ENCODE measurements at places on chromosomes 16 and 17.

GRCh38 chr17:47265983-47266541 lies 12.4 kb downstream of the ITGB3 start:
- no peak for DNase-seq

GRCh38 chr17:44842748-44843147 lies 4.9 kb upstream of the HIGD1B start:
- DNase-seq = no peak

GRCh38 chr16:83136924-83137323 lies 510.2 kb downstream of the CDH13 start:
- no peak for DNase-seq

GRCh38 chr16:1713933-1714332 lies 7.9 kb downstream of the MAPK8IP3 start:
- no peak for DNase-seq

DNA sequence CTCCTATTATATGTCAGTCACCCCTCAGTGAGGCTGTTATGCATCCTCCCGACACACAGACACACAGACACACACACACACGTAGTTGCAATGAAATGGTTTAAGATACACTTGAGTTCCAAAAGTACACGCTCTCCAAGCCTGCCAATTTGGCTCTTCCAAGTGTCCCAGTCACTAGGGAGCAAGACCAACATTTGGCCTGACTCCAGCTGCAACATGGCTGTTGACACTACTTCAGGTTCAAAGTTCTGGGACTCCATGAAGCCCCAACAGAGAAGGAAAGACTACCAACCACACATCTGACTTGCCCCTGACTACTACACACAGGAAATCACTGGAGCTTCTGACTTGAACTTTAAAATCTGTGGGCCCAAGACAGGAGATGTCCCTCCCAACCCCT lies 128.1 kb upstream of the KCNJ18 start:
- no peak for DNase-seq

DNA sequence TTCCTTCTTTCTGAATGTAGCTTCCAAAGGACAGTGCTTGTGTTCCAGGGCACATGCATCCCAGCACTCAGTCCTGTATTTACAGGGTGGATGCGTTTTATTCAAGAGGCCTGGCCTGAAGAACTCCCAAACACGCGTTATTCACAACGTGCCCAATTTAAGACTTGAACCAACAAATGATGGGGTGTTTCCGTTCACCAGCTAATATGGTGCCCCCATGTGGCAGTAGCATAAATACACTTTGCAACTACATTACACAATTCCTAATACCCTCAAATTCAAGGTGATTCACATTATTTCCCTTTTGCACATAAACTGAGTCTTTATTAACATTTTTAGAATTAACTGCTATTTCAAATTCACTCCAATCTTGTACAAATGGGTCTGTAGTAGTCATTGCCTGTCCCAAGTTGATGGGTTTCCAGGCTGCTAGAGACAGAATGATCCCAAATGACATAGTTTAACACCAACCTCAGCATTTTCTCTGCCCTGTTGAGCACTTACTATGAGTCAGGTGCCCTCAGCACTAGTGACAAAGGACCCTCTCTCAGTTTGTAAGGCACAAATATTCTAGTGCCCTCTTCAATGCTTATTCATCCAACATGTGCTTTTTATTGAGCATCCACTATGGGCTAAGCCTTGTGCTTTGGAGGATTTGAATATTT lies 26.9 kb downstream of the HSD17B2 start:
- no peak for DNase-seq

GRCh38 chr17:82658331-82658730 lies 10.1 kb upstream of the WDR45B start:
- DNase-seq = no peak

GRCh38 chr17:28475151-28475900 lies 1.9 kb downstream of the SLC13A2 start:
- no peak for DNase-seq

DNA sequence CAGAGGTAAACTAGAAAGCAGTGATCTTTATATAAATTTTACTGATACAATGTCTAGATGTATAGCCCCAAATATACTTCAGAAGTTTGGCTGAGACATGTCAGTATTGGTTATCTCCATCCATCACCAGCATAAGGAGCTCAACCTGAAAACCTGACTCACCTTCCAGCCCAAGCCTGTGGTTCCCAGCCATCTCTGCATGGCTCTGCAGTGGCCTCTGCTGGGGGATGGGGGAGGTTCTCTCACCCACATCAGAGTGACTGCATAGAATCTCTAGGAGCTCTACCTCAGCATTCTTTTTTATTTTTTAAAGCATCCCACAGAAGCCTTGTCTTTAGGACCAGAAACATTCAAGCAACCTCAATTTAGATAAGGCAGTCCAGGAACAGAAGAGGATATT lies 27.3 kb downstream of the USP7 start:
- peak; percentile 55 for DNase-seq

DNA sequence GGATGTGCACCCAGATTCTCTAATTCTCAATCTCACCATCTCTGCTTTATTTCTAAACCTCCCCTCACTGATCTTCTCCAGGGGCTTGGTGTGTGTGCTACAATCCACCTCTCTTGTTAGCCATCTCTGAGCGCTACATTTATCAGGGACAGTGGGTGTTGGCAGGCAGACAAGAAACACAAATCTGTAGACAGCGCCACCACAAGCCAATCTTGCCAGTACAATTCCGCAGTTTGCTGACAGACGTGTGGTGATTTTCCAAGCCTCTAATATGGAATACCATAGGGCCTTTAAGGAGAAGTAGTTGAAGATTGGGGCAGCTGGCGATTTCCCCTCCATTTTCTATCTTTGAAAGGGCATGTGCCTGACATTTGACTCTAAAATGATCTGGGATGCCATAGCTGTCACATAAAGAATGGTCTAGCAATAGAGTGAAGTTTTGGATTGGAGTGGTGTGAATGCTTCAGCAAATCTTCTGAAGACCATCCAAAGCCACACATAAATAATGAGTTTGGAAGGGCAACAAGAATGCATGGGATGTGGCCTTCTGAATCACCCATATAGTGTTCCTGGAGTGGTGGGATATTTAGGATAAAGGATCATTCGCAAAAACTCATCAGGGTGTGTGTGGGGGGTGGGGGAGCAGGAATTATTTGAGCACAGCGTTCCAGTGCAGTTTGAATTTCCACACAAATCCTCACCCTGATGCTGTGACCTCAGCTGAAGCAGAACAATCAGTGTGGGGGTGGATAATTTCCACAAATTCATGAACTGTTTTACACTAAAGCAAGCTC lies 12.0 kb upstream of the ANKFN1 start:
- no peak for DNase-seq

- DNase-seq = no peak
Observed at GRCh38 chr16:81513204-81514040, 68.8 kb downstream of the CMIP start.

DNA sequence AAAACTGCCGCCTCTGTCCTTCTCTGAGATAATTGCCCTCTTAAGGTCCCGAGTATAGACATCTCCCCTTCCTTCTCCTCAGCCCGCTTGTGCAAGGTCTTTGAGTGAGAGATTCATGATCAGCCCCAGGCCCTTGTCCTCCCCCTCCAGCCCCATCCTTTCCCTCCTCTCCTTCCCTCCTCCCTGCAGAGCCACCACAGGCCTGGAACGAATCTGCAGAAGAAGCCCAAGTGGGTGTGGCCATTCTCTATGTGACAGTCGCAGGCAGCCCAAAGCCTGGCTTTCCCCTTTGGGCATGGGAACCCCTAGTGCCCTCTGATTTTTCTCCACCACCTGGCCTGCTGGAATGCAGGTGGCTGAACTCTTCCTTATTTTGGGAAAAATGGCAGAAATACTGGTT lies 7.2 kb upstream of the NDRG4 start:
- DNase-seq = no peak

GRCh38 chr17:2192367-2193057 lies 111.1 kb downstream of the SMG6 start:
- DNase-seq = peak; percentile 47

- DNase-seq = no peak
Observed at GRCh38 chr17:9959377-9959981, 54.4 kb upstream of the RCVRN start.

DNA sequence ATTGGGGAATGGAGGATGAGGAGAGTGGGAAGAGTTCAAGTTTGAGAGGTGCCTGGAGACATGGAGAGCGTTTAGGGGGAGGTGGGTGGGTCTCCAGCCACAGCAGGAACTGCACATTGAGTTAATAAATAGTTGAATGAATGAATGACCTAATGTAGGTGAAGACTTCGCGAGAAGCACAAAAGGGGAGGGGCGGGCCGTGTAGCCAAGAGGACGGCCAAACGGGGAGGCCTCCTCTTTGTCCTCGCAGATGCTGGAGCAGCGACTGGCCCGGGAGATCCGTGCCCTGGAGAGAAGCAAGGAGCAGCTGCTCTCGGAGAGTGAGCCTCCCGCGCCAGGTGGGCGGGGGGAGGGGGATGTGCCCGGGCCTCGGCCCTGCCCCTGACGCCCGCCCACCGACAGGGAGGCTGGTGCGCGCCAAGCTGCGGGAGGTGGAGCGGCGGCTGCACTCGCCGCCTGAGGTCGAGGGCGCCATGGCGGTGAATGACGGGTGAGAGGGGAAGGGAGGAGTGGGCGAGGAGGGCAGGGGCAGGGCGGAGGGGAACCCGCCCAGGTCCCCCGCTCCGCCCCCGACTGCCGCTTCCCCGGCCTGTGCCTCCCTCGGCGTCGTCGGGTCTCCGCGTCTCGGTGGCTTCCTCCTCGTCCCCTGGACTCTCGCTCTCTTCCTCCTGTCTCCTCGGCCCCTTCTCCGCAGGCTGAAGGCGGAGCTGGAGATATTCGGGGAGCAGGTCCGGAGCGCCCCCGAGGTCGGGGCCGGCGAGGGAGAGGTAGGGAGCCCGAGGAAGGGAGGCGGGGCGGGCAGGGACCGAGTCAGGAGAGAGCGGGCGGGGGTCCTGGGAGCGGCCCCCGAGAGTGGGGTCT lies 12.9 kb downstream of the SYCE1L start:
- DNase-seq = peak; percentile 55

- no peak for DNase-seq
Observed at GRCh38 chr17:57045868-57046704, 39.0 kb upstream of the AKAP1 start.

DNA sequence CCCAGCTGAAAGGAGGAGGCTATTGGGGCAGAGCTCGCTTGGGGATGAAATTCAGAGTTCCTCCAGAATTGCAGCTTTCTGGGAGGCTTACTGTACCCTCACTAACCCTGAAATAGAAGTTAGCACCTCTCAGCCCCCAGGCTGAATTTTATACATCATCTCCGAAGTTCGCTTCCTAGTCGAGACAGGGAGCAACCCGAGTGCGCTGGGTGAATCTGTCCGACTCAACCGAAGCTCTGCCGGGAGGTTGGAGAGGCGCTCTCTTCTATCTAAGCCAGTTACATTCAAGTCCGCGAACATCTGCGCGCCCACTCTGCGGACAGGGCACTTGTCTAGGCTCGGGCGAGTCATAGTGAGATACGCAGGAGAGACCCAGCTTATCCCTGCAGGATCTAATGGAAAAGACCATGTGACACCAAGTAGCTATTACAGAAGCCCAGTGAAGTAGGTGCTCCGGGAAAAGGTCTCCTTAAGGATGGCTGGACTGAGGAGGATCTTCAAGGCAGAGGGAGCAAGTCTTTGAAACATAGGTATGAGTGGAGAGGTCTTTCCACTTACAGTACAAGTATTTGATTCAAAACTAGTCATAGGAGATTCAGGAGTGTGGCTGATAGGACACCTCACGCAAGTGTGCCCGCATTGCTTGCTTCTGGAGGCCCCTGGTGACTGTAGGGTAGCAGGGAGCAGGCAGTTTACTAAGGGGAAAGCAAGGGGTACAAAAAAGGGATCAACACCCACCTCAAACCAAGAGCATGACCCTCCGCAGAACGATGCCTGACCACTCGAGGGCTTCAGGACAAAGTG lies 646 bp upstream of the HES7 start:
- DNase-seq = no peak

GRCh38 chr17:31481783-31482081 lies 90.3 kb downstream of the RAB11FIP4 start:
- DNase-seq = no peak

- DNase-seq = no peak
Observed at GRCh38 chr16:87392821-87393679, 914 bp downstream of the MAP1LC3B start.

GRCh38 chr17:19369107-19369778 lies 6.7 kb upstream of the B9D1 start:
- DNase-seq = no peak

GRCh38 chr17:44005527-44006271 lies 1.3 kb downstream of the NAGS start:
- DNase-seq = no peak

- no peak for DNase-seq
Observed at GRCh38 chr16:74448990-74449389, 27.7 kb upstream of the CLEC18B start.

DNA sequence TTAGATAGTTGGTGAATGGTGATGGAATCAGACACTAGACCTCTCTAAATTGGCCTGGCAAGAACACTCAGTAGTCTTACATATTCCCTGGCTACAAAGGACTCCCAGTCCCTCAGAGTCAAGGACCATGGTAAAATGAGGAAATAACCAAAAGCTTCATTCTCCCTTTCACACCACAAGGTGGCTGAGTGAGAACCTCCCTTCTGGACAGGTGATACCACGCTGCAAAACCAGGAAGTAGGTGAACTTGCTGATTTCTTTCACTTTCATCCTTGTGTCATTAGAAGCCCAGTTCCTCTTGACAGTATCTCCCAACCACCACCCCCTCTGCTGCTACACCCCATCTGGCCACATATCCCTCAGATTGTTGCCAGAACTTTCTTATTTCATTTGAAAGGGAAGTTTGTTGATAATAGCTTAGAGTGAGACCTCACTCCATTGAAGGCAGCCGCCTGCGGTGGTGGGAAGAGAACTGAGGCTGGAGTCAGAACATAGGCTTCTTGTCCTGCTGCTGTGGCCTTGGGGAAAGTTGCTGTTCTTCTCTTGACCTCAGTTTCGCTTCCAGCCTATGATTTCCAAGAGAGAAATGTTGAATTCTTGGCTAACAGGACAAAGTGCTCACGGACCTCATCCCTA lies 290.6 kb upstream of the CCL2 start:
- no peak for DNase-seq

GRCh38 chr16:12901204-12901596 lies 198 bp upstream of the SHISA9 start:
- no peak for DNase-seq

DNA sequence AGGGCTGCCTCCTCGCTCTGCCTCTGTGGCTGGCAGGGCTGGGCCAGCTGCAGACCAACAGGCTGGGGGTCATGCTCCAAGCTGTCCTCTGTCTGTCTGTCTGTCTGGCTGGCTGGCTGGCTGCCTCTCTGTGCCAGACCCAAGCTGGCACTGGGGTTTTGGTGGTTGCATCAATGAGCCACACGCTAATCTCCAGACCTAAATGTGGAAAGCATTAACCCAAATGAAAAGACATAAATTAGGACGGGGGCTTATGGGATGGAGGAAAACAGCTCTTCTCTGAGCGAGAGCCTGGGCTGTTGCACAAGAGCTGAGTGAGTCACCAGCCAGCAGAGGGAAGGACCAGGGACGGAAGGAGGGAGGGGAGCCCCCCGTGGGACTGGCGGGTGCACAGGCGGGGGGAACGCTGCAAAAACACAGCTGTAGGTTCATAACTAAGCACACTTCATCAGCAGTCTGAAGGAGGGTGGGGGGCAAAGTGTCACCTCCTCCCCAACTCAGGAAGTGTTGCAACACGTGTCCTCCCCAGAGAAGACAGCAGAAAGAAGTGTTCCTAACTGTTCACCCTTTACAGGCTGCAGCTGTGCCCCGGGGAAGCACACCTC lies 83.4 kb downstream of the GAS7 start:
- DNase-seq = peak; percentile 53

- DNase-seq = no peak
Observed at GRCh38 chr17:61494325-61495160, 42.3 kb downstream of the TBX4 start.

- DNase-seq = no peak
Observed at GRCh38 chr17:74875155-74875976, 2.6 kb upstream of the FDXR start.

- no peak for DNase-seq
Observed at GRCh38 chr16:55056585-55057401, 126.1 kb downstream of the IRX5 start.

All from stimulated activated CD8-positive, alpha-beta memory T cell treated with anti-CD3 and anti-CD28 coated beads, Interleukin-4, amount 100 ng/mL, for 1 hour (primary cell).